Activated CD4-positive, alpha-beta T cell treated with anti-CD3 and anti-CD28 coated beads for 48 hours (primary cell): ENCODE measurements at places on chromosomes 16 and 17.

DNA sequence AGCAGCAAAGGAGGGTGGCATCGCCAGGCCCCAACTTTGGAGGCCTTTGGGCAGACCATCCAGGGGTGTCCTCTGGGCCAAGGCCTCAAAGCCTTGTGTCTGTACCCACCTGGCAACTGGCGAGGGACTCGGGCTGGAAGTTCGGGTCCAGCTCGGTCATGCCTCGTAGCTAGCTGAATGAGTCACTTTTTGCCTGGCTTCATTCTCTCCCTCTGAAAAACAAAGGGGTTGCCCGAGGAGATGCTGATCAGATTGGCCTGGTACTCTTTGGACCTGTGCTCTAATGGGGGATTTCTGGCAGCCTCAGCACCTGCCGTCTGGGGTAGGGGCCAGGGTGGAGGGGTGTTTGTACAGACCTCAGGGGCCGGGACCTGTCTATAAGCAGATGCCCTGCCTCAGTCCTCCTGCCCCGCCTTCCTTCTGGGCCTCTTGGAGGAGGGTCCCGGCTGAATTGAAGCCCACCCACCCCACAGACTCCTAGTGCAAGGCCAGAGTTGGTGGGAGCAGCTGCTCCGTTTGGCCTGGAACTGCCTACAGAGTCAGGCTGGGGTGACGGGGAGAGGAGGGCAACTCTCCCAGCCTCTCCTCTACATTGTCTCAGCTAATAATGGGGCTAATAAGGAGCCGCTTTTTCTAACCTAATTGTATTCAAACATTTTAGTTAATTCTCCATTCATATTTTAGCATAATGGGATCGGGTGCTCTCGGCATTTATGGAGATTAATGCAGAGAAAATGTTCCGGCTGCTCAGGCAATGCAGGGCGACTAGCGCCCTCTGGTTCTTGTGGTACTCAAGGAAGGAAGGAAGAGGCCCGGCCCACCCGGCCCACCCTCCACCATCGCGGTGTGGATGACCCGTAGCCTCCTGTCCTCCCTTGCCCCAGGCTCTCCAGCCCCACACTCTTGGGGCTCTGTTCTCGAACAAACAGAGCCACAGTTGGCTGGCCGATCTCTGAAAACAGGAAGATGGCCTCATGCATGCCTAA, 21.4 kb upstream of the ABCC3 start:
- DNase-seq, result no peak

GRCh38 chr16:84598360-84598759, 19.5 kb downstream of the COTL1 start:
- DNase-seq, result no peak

- no peak for DNase-seq
These were observed 12.3 kb downstream of the DNAH2 start for GRCh38 chr17:7729816-7730215.

GRCh38 chr16:66677836-66678235, 18.7 kb downstream of the CMTM4 start:
- DNase-seq, result no peak

DNA sequence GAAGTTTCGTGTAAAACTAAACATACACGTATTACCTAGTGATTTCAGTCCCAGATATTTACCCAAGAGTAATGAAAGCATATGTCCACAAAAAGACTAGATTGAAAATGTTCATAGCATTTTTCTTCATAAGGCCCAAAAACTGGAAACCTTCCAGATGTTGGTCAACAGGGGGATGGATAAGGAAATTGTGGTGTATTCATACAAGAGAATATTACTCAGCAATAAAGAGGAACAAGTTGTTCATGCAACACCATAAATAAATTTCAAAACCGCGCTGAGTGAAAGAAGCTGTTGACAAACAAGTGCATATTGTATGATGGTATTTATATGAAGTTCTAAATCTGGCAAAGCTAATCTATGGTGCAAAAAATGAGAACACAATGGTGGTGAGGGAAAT, 54.1 kb upstream of the NFAT5 start:
- no peak for DNase-seq

- DNase-seq, result no peak
These were observed 21.4 kb upstream of the CACNG3 start for GRCh38 chr16:24234737-24235136.
